M059J (cell line): ENCODE measurements at places on chromosomes 1 and 21. TPM values are rescaled to one million over a fixed set of nuclear protein-coding genes. Genes with fewer than 3 reads are reported as not detected.

GRCh38 chr1:63190171-63190570 is 132.2 kb upstream of the FOXD3 start:
- no peak for DNase-seq

GRCh38 chr1:207579436-207579799 is 65.5 kb upstream of the CR1L start:
- DNase-seq: peak; percentile 76

Gene FCER1A
- not detected in 2 replicates for total RNA-seq

Gene OR2G6
- total RNA-seq: not detected in 2 replicates

Gene CCDC30
- 0.34 TPM in 1 of 2 replicates, not detected in the other for total RNA-seq
